ENCODE measurements at places on chromosomes 13 and 19.

GRCh38 chr13:42548731-42549551 is 25.0 kb upstream of the TNFSF11 start:
- no peak for DNase-seq

DNA sequence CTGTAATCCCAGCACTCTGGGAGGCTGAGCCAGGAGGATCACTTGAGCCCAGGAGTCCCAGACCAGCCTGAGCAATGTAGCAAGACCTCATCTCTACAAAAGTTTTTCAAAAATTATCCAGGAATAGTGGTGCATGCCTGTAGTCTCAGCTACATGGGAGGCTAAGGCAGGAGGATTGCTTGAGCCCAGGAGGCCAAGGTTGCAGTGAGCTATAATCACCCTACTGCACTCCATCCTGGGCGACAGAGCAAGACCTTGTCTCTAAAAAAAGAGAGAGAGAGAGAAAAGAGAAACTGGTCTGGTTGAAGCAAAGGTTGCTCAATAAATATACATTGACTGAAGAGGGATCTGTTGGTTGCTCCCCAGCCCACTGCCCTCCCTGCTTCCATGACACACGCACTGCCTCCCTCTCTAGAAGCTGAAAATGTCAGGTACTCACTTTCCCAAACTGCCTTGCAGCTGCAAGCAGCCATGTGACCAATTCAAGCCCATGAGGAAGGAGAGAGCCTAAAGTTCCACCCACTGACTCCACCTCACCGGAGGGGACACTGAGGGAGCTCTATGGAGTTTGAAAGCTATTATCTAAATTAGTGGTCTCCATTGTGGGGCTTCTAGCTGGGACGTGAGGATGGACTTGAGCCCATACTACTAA is 14.0 kb downstream of the CEACAM16 start:
- DNase-seq: no peak

- DNase-seq: no peak
Measured at GRCh38 chr13:94710881-94711560, 1.3 kb downstream of the SOX21 start.

- DNase-seq: no peak
Measured at GRCh38 chr19:8196271-8196927, 12.8 kb upstream of the CERS4 start.

DNA sequence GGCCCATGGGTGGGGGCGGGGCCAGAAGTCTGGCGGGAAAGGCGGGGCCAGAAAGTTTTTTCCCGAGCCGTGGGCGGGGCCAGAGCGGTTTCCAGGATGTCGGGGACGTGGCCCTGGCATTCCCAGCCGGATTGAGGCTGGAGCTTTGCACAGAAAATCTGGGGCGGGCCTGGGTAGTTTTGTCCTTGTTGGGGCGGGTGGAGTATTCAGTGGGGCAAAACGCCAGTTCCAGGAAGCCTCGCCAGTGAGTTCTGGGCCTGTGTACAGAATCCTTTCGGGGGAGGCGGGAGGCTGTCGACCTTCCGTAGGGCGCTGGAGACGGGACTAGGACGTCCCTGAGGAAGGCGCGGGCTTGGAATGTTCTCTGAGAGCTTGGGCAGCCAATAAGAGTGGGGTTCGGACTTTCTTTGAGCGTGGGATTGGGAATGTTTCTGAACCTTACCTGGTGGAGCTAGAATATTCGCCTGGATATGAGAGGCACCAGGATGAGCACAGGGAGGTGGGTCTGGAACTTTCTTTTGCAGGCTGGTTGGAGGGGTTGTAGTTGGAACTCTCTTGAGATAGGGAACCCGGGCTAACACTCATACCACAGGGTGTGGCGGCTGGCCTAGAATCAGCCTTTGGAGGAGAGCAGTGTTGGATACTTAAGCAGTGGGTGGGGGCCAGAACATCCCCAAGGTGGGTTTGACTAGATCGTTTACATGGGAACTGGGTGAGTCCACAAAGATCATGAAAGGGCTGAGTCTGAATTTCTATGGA is 1.3 kb downstream of the CCDC9 start:
- no peak for DNase-seq

GRCh38 chr13:96415831-96416385 is 326.0 kb downstream of the HS6ST3 start:
- DNase-seq: no peak

DNA sequence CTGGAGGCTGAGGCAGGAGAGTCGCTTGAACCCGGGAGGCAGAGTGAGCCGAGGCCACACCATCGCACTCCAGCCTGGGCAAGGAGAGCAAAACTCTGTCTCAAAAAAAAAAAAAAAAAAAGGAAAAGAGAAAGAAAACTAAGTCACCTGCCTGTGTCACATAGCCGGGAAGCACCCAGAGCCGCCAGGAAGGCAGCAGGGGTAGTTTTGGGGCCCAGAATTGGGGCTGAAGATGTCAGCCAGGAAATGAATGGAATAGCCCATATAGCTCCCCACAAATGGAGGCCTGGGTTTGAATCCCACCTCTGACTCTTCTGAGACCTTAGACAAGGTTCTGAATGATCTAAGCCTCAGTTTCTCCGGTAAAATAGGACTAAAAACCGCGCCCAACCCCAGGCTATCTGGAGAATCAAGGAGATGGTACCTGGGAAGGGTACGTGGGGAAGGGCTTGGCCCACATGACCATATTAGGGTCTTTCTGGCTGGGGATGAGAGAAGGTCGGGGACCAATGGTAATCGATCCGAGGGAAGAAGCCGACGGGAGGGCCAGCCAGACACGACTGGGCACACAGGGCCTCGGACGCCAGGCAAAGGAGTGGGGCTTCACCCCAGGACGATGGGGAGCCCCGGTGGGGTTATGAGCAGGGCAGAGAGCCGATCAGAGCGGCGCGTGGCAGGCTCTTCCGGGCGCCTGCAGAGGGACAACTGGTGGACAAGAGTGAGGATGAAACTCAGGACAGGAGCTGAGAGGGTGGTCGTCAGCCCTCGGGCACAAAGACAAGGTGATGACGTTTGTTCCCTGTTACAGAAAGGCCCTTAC is 14.4 kb downstream of the CCDC124 start:
- DNase-seq: no peak

DNA sequence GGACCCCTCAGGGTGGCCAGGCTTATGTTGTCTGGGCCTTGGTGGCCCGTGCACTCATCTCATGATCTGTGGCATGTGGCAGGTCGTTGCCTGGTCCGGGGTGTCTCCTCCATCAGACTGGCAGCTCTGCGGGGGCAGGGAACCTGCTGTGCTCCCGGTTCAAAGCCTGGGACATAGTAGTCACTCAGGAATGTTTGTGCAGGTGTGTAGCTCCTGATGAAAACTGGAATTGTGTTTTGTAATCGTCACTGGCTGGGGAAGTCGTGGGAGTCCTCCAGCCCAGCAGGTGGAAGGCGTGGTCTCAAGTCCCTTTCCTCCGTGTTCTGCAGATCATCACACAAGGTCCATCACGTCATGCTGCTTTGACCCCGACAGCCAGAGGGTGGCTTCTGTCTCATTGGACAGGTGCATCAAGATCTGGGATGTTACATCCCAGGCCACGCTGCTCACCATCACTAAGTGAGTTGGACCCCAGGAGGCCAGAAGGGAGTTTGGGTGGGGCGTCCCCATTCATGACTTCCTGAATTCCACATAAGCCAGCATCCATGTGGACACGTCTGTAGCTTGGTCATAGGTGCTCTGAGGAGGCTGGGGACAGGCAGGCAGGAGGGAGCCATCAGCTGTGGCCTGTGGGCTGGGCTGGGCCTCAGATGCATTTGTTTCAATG is 19.1 kb downstream of the WDR88 start:
- DNase-seq: no peak

GRCh38 chr13:21330126-21330861 is 128.8 kb downstream of the ZDHHC20 start:
- no peak for DNase-seq

- no peak for DNase-seq
Measured at GRCh38 chr19:33221638-33222037, 4.0 kb downstream of the SLC7A10 start.

DNA sequence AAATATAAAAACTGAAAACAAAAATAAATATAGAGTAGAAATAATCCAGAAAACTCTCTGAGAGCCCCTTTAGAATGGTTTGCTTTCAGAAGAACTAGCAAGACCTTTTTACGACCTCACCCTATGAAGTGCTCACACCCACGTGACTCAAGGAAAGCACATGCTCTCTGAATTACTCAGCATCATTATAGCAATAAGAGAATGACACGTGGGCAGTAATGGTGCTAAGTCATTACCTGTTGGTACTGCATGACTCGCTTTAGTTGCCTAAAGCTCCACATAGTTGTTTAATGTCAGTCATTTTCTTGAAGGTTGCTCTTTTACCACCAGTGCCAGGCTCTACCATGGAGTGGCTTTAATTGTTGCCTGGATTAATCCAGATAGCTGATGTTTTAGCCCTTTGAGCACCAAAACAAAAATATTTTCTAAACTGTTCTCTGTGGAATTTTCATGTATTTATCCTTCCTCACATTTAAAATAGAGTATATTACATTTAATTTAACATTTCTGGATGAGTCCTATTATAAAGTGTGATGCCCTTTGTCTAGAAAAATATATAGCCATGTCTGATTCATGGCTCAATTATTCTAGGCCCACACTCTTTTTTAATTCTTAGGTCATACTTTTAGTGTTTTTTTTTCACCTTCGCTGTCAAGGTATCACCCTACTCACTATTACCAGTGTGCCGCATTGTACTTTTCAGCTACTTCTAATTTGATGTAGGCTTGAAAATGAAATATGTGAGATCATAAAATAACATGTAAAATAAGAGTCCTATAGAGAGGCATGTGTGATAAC is 56.8 kb downstream of the THSD1 start:
- DNase-seq: peak; percentile 70

All from GM04503 (cell line).